ENCODE measurements at places on chromosomes 2 and 18.

DNA sequence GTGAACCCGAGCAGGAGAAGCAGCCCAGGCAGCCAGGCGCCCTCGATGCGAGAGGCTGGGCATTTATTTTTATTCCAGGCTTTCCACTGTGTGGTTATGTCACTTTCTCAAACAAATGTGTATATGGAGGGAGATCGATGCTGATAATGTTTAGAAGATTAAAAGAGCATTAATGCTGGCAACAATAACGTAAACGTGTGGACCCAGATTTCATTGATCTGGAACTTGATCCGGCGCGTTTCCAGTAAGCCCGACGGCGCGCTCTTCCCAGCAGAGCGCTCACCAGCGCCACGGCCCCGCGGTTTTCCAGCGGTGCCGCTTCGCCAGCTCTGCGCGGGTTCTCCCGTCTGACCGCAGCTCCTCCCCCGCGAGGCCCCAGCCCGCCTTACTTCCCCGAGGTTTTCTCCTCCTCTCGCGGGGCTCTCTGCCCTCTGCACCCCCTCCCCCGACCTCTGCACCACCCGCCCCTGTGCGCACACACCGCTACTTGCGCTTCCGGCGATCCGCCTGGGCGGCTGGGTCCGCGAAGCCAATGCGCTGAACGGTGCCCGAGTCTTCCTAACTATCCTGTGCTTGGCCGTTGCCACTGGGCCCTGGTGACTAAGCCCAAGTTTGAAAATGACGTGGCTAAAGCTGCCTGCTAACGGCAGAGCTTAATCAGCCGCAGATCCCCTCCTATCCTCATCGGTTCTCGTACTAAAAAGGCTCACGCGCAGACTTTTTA lies 6.1 kb downstream of the ONECUT2 start:
- no peak for DNase-seq

DNA sequence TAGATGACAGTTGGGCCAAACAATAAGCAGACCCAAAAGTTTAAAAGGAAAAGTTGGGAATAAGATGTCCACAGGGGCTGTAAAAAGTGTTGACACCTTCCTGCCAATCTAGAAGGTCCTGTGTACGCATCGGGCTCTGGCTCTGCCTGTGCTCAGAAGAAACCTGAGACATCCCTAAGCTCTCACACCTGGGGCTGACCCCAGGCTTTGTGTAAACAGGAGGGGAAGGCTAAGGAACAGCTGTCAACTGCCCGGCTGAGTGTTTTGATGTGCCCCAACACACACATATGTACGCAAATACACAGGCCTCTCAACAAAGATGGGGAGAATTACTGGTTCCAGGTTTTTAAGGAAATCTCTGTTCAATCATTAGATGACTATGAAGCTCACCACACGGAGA lies 59.5 kb downstream of the TMEM131 start:
- no peak for DNase-seq

GRCh38 chr18:77448046-77448445 lies 198.4 kb downstream of the GALR1 start:
- DNase-seq, result no peak

DNA sequence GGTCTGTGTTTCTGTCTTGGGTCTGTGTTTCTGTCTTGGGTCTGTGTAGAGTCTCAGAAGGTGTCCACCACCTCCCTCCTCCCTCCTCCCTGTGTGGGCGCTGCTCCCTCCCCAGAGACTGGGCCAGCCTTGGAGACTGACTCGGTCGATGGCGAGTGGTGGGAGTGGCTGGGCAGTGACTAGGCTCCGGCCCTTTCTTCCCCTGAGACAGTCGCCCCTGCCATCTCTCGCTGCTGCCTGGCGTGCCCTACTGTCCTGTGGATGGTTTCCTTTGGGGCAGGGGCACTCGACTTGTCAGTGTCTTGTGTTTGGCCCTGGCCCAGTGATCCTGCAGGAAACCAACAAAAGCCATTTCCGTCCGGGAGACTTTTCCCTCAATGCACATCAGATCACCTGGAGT lies 215.8 kb downstream of the NDUFA10 start:
- DNase-seq, result no peak

- DNase-seq, result no peak
Observed at GRCh38 chr2:149365931-149366583, 35.7 kb downstream of the LYPD6 start.

- no peak for DNase-seq
Observed at GRCh38 chr2:113829761-113830160, 60.1 kb upstream of the ACTR3 start.

DNA sequence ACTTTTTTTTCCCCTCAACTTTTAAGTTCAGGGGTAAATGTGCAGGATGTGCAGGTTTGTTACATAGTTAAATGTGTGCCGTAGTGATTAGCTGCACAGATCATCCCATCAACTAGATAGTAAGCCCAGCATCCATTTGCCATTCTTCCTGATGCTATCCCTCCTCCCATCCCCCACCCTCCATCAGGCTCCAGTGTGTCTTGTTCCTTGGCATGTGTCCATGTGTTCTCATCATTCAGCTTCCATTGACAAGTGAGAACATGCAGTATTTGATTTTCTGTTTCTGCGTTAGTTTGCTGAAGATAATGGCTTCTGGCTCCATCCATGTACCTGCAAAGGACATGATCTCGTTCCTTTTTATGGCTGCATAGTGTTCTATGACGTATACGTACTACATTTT lies 47.2 kb upstream of the STON1 start:
- DNase-seq, result no peak

- peak; percentile 46 for DNase-seq
Observed at GRCh38 chr18:13464432-13465123, 246.0 kb downstream of the LDLRAD4 start.

GRCh38 chr2:96890252-96890651 lies 20.4 kb upstream of the SEMA4C start:
- DNase-seq, result no peak

DNA sequence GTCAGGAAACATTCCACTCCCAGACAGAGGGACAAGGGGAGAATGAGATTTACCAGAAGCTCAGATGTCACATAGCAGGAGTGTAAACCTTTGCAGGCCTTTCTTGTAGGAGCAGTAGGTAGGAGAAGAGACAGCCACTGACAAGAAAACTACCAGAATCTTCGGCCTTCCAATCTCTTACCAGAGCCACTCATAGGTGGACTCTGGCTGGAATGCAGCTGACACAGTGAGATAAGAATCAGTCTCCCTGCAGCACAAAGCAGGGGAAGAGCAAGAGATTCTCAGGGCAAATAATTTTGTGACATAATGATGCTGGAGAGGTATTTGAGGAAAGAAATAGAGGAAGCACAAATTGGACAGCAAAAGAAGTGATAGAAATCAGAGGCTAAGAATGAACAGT lies 1534.5 kb downstream of the DPP10 start:
- no peak for DNase-seq

- DNase-seq, result no peak
Observed at GRCh38 chr2:143255086-143255485, 125.9 kb downstream of the ARHGAP15 start.

- no peak for DNase-seq
Observed at GRCh38 chr18:37564711-37565100, 892 bp downstream of the CELF4 start.

DNA sequence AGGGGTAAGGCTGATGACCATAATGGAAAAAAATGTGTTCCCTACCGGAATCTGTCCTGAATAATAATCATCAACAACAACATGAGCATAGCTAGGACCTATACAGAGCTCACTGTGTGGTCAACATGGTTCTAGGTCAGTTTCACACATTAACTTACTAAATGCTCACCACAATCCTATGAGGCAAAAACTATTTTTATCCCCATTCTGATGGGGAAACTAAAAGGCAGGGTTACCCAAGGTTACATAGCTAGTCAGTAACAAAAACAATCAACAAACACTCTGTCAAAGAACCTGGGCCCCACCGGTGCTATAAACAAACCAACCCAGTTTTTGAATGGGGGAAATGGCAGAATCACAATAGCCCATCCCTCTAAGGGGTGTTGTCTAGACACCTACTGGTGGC lies 40.1 kb downstream of the AOX1 start:
- DNase-seq, result no peak

DNA sequence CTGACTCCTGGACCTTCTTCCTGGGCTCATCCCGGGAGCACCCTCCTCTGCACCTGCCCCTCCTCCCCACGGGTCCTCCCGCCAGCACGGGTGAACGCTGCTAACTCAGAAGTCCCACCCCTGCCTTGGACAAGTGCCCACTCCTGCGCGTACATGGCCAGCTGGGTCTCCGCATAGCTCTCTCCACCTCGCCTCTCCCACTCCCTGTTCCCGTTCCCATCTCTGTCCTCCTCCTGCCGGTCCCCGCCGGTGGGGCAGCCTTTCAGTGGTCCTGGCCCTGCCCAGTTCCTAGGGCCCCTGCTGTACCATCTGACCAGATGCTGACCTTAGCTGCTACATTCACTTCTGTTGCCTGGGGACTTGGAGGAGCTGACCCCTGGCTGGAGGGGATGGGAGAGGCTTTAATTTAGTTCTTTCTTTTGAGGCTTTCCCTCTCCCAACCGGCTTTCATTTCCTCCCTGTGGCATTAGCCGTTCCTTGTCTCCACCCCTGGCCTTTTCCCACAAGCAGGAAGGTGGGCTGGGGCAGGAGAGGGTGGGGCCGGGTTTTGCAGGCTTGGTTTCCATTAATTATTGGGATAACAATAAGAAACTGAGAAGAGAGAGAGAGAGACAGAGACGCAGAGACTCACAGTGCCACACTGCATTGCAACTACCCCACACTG lies 136.1 kb downstream of the SH3BP4 start:
- DNase-seq, result no peak
